ENCODE measurements at places on chromosomes 11 and 22.

DNA sequence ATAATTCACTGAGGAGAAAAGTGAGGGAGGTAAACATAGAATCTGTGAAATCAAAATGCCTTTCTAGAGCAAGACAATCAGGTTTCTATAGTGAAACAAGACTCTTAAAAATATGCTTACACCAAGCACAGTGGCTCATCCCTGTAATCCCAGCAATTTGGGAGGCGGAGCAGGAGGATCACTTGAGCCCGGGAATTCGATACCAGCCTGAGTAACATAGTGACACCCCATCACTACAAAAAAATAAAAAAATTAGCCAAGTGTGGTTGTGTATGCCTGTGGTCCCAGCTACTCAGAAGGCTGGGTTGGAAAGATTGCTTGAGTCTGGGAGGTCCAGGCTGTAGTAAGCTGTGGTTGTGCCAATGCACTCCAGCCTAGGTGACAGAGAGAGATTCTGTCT, 43.2 kb upstream of the ME3 start:
- DNase-seq, result no peak

DNA sequence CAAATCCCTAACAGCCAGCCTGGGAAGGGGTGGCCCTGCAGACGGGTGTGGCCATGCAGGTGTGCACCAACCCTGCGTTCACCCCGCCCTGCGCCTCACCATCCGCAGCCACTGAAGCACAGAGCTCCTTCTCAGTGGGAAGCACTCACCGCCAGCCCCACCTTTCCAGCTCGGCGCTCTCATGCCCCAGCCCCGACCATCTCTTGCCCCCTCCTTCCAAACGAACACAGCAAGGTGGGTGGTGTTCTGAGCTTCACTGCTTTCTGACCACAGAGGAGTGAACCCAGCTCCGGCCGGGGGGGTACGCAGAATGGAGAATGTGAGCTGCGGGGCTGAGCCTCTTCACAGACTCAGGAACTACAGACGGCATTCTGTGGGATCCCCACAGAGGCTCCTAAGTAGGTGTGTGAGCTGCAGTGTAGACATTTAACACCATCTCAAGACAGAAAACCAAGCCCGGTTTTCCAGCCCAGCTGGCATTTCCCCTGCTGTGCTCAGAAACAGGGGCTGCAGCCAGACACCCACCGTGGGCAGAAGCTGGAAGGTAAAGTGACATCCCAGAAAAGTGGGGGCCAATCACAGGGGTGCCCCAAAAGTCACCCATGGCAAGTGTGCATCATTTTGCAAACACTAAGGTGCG, 88.4 kb upstream of the RTL6 start:
- DNase-seq, result no peak

GRCh38 chr22:22118987-22119386, 125.6 kb upstream of the VPREB1 start:
- no peak for DNase-seq

- no peak for DNase-seq
These were observed 3.9 kb downstream of the OR51B4 start for GRCh38 chr11:5297721-5298323.

GRCh38 chr22:45504373-45505341, 2.0 kb downstream of the FBLN1 start:
- peak; percentile 51 for DNase-seq

GRCh38 chr22:38607680-38608079, 37.7 kb upstream of the DMC1 start:
- DNase-seq, result no peak

DNA sequence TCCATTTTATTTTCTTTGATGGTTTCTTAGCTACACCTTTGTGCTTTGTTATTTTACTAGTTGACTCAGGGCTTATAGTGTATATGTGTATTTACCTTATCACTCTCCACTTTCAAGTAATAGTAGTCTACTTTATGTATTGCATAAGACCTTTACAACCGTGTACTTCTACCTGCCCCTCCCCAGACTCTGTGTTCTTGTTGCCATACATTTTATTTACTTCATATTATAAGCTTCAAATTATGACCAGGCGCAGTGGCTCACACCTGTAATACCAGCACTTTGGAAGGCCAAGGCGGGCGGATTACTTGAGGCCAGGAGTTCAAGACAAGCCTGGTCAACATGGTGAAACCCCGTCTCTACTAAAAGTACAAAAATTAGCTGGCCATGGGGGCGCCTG, 28.2 kb upstream of the CTSD start:
- no peak for DNase-seq

- DNase-seq, result no peak
These were observed 13.7 kb downstream of the CHADL start for GRCh38 chr22:41226723-41227655.

GRCh38 chr22:42943981-42944380, 71.0 kb downstream of the PACSIN2 start:
- no peak for DNase-seq

DNA sequence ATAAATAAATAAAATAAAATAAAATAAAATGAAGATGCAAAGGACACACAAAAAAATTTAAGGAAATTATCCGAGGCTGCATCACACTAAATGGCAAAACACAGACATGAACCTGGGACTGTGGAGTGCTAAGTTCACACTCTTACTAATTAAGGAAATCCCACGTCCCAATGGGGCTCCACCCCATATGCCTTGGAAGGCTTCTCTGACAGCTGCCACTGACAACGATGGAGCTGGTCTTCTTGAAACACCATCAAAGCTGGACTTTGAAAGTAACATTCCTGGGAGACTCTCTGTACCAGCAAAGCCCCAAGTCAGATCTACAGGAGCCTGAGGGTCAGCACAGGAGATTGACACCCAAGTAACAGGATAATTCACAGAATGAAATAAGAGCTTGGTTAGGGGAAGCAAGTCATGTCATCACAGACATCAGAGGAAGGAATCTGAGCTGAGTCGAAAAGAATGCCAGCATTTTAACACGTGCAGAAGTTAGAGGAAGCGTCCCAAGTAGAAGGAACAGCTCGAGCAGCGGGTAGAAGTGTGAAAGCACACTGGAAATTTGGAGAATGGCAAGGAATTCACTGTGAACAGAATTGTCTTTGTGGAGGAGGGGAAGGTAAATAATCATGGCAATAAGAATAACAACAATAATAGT, 13.8 kb downstream of the TPST2 start:
- no peak for DNase-seq

GRCh38 chr22:25475257-25476022, 89.0 kb upstream of the GRK3 start:
- DNase-seq, result peak; percentile 29

DNA sequence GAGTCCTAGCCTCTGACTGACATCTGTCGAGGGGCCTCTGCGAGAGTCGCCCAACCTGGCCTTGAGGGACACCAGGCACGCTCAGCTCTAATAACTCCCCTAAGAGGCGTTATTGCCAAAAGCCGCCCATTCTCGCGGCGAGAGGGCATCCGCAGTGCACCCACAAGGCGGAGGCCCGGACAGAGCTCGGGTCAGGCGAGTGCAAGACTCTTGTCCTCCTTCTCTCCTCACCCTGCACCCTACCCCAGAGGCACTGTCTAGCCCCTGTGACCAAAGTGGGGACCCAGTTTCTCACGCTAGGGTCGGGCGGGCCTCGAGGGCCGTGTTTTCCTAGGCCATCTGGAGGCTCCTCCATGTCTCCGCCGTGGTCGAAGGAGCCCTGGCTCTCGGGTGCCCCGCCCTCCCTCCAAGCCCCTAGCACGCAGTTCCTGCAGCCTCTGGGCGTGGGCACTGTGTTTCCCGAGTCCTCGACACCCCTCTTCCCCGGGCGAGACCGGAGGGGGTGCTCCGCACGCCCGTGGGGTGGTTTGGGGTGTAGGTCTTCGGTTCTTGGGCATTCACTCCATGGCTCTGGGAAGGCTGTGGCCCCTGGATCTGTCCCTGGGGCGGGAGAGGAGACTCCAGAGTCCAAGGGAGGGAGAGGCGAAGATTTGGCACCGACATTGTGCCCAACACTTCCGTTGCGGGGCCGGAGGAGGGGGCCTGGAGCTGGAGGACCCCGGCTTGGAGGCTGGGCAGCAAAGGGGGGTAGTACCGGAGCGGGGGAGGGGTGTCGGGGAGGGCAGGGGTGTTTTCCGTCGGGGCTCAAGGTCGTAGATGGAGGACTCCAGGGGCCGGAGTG, 1.0 kb downstream of the CHRM4 start:
- no peak for DNase-seq

- no peak for DNase-seq
These were observed 35.6 kb upstream of the EHF start for GRCh38 chr11:34585304-34585734.

DNA sequence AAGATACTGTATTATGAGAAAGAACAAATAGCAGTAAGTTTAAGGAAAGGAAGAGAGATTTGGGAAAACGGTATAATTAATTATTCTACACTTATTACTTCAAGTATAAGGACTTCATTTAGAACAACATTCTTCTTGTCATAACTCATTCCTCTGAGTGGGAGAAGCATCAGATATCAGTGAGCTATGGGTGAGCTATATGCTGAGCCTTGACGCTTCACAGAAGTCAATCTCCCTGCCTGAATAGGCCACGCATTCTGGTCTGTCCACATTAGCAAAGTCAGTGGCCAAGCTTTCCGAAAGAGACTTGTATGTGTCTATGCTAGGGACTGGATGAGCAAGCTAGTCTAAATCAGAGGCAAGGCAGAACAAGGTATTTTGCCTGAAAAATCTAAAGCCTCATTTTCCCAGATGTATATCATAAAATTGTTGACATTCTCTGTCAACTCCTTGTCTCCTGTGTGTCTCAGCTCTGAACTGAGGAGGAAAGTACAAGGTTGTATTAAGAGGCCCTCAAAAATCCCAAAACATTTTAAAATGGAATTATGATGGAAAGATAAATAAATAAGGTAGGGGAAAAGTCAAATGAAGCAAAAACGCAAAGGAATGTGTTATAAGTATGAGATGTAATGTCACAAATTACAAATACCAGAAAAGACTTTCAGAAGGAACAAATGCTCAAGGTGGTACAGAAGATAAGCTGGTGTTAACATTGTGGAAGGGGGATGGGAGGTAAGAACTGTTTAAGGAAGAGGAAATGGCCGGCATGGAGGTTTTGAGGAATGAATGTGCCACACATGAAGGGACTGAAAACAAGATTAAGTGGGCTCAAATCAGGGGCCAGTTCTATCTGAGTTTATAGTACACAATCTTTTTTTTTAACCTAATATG, 1.4 kb downstream of the OR52N2 start:
- DNase-seq, result no peak

DNA sequence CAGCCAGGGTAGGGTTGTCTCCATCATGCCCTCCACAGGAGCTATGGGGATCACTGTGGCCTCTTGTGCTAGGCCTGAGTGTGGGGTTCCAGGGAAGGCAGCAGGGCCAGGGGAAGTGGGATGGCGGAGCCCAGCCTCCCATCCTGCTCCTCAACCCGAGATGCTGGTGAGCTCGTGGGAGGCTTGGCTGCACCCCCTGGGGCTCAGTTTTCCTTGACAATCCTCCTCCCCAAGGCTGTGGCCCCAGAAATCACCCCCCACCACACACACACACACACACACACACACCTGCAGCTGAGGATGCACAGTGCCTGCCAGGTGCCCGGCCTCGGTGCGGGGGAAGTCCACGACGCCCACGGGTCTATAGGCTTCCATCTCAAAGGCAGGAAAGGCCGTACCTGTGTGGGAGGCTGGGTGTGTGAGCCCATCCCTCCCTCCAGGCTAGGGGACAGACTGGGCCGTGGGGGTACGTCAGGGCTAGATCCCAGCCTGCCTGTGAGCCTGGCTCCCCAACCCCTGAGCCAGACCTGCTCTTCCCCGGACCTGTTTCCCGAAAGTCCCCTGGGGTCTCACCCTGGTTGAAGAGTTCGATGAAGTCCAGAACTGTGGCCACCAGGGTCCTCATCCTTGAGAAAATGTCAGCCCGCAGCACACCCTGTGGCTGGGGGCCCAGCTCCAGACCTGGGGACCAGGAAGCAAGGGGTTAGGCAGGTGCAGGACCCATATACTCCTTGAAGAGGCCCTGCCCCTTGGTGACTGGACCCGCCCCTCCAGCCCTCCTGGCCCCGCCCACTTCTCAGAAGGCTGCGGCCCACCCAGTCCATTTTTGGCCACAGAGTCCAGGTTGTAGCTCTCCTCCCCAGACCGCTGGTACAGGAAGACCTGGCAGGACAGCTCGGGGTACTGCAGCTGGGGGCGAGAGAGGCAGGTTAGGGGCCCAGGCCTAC, 5.2 kb upstream of the TBX10 start:
- DNase-seq, result no peak
